ENCODE measurements at places on chromosomes 6 and 20. TPM values are rescaled to one million over a fixed set of nuclear protein-coding genes. Genes with fewer than 3 reads are reported as not detected.
A peak's percentile ranks its signal among the peaks of the same experiment; 100 is the strongest.

Gene LYRM4
- total RNA-seq = 39.6 TPM

Gene TSPYL4
- total RNA-seq = 15.1 TPM

GRCh38 chr6:76706631-76707030, 634.2 kb upstream of the IMPG1 start:
- no peak for DNase-seq

Gene CLVS2
- total RNA-seq = not detected

DNA sequence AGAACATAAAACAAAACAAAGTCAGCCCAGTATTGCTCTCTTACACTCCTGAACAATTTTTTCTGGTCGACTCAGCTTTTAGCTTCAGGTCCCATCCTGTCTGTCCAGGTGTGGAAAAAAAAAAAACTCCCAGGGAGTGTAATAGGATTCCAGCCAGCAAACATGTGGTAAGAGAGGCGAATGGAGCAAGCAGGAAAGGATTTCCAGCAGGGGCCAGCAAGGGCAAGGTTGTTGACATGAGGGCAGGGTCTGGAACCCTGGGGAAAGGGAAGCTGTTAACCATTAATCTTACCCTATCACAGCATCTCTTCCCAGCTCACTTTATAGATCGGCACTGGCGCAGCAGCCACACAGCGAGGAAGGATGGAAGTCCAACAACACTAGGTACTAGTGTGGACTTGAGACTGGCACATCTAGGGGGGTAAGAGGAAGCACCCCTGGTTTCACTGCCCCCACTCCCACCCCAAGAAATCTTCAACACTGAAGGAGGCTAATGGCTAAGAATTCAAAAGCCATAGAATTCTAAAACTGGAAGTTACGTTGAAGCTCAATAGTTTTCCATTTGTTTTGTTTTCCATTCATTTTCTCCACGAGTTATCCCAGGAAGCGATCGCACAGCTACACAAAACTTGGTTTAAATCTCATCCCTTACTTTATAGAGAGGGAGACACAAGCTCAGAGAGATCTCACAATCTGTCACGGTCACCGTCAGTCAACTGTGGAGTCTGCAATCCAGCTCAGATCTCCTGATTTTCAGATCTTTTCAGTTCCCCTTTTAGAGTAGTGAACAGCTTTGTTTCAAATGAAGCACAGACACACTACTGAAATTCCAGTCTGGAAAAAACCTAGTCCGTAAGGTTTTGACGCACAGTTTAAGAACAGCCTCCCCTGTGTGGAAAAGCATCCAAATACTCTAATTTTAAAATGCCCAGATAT, 53.3 kb downstream of the SLC22A23 start:
- no peak for DNase-seq

- no peak for DNase-seq
Measured at GRCh38 chr6:79780881-79781280, 149.8 kb downstream of the SH3BGRL2 start.

GRCh38 chr6:41813469-41813868, 26.0 kb downstream of the TOMM6 start:
- DNase-seq = no peak

- DNase-seq = no peak
Measured at GRCh38 chr6:131383421-131384411, 189.3 kb upstream of the ARG1 start.

- DNase-seq = no peak
Measured at GRCh38 chr6:29451471-29452193, 5.2 kb downstream of the OR11A1 start.

DNA sequence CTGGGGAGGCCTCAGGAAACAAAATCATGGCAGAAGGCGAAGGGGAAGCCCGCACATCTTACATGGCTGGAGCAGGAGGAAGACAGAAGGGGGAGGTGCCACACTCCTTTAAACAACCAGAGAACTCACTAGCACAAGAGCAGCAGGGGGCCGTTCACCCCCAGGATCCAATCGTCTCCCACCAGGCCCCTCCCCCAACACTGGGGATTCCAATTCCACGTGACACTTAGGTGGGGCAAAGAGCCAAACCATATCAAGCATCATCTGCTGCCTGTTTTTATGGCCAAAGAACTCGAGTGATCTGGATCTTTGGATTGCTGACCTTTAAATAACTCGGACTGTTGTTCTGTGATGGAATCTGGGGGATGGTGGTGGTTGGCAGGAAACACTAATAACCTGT, 28.0 kb downstream of the PNLDC1 start:
- DNase-seq = no peak

DNA sequence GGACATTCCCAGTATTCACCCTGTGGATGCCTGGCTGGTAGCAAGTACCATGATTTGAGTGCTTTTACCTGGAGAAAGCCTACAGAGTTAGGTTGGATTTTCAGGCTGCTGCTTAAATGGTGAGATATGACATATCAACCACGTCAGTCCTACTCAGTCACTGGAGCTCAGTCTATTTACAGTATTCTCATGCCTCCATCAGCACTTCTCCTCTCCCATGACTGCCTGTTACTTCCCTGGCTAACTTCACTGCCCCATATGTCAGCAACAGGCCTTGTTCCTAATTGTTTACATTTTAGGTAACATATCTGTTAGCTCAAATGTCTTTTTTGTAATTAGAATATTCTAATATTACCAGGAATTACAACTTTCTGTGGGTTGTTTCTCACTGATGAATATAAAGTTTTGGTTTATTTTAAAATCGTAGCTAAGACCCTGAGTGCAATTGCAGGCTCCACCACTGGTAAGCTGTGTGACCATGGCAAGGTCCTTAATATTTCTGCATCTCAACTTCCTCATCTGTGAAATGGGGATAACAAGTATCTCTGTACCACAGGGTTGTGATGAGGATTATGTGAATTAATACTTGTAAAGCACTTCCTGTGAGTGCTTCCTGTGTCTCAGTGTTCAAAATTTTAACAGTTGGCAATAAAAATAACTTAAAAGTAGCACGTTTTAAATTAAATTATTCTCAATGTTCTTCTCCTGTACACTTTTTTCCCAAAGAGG, 54.3 kb downstream of the RNF144B start:
- DNase-seq = no peak

GRCh38 chr20:62815066-62815991, 1.5 kb upstream of the COL9A3 start:
- no peak for DNase-seq

- peak; percentile 30 for DNase-seq
Measured at GRCh38 chr20:58094160-58094559, 134.3 kb downstream of the ANKRD60 start.

GRCh38 chr6:151452750-151453427, 963 bp upstream of the RMND1 start:
- no peak for DNase-seq

GRCh38 chr6:163198396-163198795, 216.1 kb upstream of the QKI start:
- no peak for DNase-seq

Gene THBS2
- not detected for total RNA-seq

DNA sequence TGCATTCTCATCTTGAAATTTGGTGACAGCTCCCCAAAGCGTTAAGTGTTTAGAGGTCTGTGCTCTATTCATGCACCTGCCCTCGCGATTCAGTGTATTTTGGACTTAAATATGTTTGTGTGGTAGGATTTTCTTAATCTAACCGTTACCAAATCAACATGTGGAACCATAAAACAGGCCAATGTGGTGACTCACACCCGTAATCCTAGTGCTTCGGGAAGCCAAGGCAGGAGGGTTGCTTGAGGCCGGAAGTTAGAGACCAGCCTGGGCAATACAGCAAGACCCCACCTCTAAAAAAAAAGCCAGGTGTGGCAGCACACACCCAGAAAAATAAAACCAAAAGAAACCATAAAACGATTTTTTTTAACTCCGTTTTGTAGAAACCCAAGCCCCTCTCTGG, 31.5 kb downstream of the PYGB start:
- no peak for DNase-seq

DNA sequence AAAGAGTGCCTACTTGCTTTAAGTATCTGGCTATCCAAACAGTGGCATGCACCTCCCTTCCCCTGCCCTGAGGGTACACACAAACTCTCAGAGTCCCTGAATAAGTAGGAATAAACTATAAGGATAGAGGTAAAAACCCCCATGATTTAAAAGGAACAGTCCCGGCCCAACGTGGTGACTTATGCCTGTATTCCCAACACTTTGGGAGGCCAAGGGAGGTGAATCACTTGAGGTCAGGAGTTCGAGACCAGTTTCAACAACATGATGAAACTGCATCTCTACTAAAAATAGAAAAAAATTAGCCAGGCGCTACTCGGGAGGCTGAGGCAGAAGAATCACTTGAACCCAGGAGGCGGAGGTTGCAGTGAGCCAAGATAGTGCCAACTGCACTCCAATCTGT, 22.2 kb downstream of the SAMHD1 start:
- DNase-seq = no peak

DNA sequence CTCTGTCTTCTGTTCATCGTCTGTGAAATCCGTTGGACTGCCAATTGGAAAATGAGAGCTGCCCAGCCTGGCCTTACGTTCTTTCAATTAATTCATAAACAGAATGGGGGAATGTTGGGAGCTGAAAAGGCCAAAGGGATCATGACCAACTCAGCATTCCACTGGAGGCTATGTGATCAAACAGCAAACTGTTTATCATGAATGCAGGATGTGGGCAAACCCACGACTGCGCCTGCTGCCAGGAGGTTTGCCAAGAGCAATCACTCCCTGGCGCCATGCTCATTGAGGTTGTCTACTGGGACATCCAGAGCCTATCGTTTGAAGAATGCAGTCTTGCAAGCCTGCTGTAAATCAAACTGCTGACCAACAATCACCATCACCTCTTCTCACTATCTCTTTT, 9.3 kb upstream of the FKBP1A start:
- no peak for DNase-seq

Gene GMPR
- total RNA-seq = 13.1 TPM

- DNase-seq = no peak
Measured at GRCh38 chr6:44829836-44830235, 442.3 kb downstream of the CDC5L start.

Gene SCRT2
- total RNA-seq = not detected

Gene GNAS-AS1
- 1.8 TPM for total RNA-seq

GRCh38 chr6:27400877-27401642, 12.5 kb downstream of the ZNF391 start:
- no peak for DNase-seq

DNA sequence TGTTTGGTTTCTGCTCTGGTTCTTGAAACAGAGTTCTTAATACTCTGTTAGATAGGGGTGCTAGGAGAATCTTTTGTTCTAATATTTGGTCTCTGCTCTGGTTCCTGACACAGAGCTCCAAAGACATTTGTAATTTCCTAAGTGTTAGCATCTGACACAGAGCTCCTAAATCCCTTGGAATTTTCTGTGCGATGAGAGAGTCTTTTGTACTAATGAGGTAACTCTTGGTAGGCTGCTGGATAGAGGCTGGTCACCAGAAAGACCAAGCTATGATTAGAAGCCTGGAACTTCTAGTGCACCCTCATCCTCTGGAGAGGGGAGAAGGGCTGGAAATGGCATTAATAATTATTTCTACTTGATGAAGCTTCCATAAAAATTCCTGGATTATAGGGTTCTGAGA, 7.7 kb upstream of the CD109 start:
- no peak for DNase-seq

Gene GPLD1
- total RNA-seq = 0.58 TPM

GRCh38 chr6:68635706-68636513, 828 bp downstream of the ADGRB3 start:
- no peak for DNase-seq

GRCh38 chr6:14277405-14277930, 159.9 kb downstream of the CD83 start:
- no peak for DNase-seq

- DNase-seq = no peak
Measured at GRCh38 chr20:48126227-48126740, 341.0 kb upstream of the SULF2 start.

DNA sequence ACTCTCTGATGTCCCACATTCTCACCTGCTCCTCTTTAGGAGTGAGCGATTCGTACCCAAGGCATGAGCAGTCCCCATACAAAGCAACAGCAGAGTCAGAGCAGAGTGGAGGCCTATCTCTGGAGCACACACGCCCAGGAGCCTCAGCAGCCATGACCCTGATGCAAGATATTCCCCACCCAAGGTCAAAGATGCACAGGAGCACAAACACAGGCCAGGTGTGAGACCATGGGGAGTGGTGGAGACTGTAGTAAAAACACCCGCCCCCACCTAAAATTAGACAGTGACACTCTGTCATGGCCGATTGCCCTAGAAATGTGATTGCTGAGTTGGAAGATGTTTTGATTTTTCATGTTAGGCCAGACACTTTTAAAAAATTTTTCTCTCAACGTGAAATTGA, 21.4 kb downstream of the RRBP1 start:
- DNase-seq = no peak
